ENCODE measurements at places on chromosomes 7 and 10.

DNA sequence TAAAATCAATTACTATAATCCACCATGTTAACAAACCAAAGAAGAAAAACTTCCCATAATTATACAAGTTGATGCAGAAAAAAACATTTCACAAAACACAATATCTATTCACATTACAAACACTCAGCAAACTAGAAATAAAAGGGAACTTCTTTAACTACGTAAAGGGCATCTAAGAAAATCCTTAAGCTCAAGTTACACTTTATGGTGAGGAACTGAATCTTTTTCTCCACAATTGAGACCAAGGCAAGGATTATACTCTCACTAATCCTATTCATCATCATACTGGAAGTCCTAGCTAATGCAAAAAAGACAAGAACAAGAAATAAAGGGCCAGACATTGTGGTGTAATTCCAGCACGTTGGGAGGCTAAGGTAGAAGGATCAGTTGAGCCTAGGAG lies 159.9 kb downstream of the ZNF365 start:
- DNase-seq = no peak

DNA sequence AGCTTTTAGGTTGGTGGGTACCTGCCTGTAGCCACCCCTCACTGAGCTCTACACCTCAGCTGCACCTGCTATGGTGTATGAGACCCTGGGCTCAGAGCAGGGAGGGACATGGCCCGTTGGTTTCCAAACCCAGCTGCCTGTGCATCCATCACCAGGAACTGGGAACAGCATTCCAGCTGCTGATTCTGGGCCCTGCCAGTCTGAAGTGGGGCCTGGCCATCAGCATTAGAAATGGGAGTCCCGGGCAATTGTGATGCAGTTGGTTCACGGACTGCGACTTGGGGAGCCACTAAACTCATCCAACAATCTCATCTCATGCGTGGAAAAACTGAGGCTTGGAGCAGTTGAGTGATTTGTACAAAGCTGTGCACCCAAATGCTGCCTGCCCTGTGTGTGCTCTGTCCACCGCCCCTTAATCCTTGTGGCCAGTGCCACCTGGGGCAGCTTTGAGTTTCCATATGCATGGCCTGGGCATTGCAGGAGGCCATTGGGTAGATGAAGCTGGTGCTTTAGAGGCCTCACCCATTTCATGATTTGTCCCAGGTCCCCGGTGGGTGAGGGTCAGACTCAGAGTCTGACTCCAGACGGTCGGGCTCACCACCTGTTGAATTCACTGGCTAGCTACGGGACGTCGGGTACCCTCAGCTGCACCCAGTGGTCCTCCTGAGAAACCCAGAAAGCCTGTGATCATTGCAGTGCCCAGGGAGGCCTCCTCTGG lies 109.0 kb upstream of the SHH start:
- no peak for DNase-seq

- DNase-seq = peak; percentile 61
Observed at GRCh38 chr10:123583639-123584418, 82.3 kb upstream of the GPR26 start.

DNA sequence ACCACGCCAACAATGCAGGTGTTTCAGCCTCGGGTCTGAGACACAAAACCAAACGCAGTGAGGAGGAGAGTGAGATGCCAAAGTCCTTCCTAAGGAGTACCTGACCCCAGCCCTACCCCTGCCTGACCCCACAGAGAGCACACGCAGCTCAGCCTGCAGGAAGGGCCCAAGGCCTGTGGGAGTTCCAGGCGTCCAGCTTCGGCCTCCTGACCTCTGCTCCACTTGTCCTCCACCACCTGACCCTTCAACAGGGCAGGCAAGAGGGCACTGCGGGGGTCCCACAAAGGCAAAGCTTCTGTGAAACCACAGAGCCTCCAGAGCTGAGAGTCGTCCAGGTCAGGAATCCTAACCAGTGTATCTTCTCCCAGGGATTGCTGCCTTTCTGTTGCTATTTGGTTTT lies 122.0 kb upstream of the PPP2R2D start:
- DNase-seq = no peak

DNA sequence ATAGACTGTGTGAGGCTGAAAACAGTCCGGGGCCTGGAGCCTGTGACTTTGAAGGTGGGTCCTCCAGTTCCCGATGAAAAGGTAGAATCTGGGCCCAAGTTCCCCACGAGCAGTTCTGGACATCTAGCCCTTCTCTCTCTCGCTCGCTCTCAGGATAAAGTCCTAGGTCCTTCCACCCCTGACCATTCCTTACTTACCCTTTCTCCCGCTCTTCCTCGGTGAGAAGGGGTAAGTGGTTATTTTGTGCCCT lies 713 bp downstream of the IMMP2L start:
- DNase-seq = no peak

GRCh38 chr7:117386110-117386706 lies 41.1 kb downstream of the ASZ1 start:
- DNase-seq = no peak

DNA sequence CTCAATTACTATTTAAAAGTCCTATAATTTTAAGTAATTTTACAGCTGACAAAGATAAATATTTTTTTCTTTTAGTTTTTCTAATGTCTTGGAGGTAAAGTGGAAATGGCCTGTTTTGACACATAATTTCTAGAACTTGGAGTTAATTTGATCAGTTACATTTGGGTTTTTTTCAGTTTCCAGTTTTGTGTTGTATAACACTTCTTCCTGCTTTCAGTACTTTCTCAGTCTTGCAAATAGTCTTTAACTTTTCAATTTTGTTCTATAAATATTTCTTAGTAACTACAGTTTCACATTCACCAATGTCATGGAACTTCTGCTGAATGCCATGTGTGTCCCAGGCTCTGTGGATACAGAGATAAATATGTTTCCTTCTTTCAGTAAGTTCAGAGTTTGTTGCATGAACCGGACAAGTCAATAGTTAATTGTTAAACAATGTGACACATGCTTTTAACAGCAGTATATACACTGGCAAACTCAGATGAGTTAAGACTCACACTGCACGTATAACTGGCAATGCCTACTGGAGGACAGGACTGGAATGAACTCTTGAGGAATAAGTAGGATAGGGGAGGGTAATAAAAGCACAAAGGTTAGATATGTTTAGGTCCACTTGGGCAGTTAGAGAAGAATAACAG lies 4.6 kb downstream of the SHOC2 start:
- no peak for DNase-seq

- no peak for DNase-seq
Observed at GRCh38 chr10:87656431-87657072, 3.1 kb upstream of the PAPSS2 start.

GRCh38 chr10:75807456-75807855 lies 376.0 kb downstream of the LRMDA start:
- no peak for DNase-seq

GRCh38 chr7:76000566-76000965 lies 6.2 kb upstream of the TMEM120A start:
- DNase-seq = no peak

GRCh38 chr10:104437226-104437625 lies 83.6 kb downstream of the CFAP58 start:
- no peak for DNase-seq

DNA sequence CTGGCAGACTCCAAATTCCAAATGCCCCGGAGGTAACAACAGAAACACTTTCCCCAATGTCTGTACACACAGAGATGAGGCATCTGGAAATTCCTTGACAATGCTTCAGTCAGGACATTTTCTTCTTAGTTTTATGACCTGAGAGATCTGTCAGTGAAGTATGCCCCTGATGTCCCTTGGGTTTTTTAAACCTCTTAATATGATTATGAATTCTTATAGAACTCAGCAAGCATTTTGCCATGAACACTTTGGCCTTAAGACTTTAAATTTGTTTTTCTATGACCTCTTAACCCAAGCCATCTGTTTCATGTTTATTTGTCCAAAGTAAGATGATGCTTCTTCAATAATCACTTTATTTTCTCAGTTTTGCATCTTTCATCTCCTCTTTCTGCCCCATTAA lies 1206.2 kb downstream of the GATA3 start:
- no peak for DNase-seq

DNA sequence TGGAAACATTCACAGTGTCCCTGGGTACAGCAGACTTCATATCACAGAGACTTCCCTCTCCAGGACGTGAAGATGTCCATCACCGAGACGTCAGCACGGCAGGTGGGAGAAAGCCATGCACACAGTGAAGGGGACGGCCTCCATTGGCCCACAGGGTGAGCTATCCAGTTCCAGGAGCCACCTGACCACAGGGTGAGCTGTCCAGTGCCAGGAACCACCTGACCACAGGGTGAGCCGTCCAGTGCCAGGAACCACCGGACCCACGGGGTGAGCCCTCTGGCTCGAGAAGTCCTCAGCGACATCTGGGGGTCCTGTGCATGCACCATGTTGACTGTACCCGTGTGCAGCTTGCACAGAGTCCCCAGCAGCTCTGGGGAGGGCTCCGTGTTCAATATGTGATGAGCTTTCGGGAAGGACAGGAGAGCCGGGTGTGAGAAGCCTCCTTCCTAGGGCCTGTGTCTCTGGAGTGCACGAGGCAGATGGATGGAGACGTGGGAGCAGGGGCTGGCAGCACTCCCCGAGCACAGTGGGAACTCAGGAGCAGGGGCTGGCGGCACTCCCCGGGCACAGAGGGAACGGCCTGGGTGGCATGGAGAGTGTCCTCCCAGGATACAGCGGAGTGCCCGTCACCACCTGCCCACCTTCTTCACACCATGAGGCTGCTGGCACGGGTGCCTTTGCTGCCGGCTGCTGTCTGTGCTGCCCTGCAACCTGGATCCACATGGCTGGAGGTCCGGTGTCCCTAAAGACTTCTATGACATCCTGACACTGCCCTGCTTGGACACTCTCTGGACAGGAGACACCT lies 616.2 kb downstream of the DNAJB6 start:
- no peak for DNase-seq

DNA sequence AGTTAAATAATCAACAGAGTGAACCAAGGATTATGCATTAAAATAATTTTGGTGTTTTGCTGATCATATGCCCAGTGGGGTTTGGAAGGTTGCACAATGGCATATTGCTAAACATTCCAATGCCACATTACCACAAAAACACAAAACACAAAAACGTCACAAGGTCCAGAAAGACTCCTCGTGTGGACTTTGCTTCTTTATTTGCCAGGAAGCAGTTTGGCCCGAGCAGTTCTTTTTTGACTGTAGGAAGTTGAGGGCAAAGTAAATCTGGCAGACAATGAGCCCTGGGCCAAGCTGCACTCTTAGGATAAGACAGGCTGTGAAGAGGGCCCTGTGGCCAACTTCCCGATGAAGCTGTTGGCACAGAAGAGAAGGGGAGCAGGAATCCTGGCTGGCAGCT lies 39.2 kb upstream of the SLC35B4 start:
- DNase-seq = no peak

- DNase-seq = no peak
Observed at GRCh38 chr10:17850501-17850900, 41.4 kb downstream of the MRC1 start.

- DNase-seq = no peak
Observed at GRCh38 chr7:36044101-36044892, 108.8 kb upstream of the EEPD1 start.

DNA sequence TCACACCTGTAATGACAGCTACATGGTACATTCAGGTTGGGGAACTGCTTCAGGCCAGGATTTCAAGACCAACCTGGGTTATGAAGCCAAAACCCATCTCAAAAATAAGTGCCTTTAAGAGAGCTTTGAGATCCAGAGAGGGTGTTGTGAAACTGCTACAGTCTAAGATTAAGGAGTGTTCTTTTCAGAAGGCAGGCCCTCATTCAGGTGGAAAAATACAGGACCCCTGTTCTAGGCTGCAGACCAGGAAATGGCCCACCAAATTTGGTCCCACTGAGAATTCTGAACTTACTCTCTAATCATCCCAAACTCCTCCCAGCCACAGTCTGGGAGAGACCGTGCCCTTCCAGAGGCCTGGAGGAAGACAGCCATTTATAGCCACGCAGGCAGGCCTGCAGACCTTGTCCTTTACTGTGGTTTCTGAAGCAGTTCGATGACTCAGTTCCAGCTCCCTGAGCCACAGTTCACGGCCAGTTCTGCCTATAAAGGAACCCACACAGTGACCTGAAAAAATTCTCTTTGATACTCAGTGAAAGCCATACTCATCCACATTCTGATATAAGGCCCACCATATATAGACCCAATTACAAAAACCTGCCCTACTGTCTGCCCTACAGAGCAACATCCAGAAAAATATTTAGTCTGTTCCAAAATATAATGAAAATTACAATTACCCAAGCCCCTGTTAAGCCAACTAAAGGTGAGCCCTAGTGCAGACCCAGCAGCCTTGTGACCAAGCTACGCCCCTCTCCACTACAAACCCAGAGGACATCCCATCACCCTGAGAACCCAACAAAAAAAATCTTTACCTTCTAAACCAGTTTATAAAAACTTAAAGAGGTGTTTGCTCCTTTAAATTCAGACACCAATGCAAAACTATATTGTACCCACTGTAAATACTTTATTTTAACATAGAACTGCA lies 21.2 kb downstream of the ZNF680 start:
- DNase-seq = no peak

DNA sequence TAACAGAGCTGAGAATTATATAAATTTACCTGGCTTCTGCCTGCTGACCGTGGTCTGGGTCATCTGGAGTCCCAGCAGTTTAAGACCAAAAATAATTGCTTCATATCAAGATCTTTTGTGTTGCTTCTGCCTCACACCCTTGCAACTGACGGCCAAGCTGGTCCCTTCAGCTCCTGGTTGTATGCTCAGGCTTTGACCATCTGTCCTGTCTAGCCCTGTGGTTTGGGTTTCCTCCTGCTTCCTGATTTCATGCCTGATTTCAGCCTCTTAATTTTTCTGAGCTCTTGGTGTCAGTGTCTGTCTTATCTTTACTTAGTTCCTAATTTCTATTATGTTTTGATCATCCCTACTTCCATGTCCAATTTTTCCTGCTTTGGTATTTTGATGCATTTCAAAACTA lies 87.9 kb upstream of the PLXDC2 start:
- DNase-seq = peak; percentile 58

DNA sequence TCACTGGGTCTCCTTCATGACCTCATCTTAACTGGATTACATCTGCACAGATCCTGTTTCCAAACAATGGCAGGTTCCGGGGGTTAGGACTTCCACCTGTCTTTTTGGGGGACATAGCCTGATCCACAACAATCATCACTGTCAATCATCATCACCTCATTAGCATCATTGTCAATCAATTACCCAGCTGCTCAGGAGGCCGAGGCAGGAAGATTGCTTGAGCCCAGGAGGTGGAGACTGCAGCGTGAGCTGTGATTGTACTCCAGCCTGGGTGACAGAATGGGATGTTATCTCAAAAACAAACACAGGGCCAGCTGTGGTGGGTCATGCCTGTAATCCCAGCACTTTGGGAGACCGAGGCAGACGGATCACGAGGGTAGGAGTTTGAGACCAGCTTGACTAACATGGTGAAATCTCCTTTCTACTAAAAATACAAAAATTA lies 18.7 kb downstream of the AMZ1 start:
- no peak for DNase-seq
